Activated CD4-positive, CD25-positive, alpha-beta regulatory T cell (primary cell): ENCODE measurements at places on chromosomes 12 and 14.

DNA sequence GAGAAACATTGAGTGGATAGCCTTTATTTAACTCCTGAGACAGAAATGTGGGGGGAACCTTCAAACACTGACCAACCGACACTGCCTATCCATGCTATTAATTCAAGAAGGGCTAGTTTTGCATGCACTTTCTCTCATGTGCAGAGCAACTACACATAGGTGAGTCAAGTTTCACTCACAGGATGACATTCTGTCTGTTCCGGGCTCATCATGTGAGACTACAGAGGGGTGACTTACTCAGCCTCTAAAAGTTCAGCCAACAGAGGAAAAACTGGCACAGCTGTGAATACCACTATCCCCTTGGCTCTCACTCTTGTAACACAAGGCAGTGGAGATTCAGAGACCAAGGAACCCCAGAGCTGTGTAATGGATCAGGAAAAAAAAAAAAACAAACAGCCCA, 13.3 kb downstream of the BEST3 start:
- no peak for DNase-seq

DNA sequence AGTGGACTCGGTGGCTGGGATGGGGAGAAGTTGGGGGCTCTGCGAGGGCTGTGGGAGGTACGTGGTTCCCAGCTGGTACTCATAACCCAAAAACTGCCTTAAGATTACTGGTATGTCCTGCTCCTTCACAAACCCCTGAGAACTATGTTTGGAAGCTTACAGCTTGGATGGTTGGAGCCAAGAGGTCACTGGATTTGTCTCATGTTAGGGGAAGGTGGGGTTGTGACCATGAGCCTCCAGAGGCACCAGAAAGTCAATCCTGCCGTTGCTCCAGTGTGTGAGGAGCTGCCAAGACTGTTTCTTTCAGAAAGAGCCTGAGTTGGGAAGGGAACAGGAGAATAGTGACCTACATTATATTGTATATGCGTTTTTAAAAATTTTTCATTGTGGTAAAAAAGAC, 33.5 kb downstream of the TEAD4 start:
- no peak for DNase-seq

- no peak for DNase-seq
Measured at GRCh38 chr14:87851190-87851589, 141.8 kb downstream of the GALC start.

DNA sequence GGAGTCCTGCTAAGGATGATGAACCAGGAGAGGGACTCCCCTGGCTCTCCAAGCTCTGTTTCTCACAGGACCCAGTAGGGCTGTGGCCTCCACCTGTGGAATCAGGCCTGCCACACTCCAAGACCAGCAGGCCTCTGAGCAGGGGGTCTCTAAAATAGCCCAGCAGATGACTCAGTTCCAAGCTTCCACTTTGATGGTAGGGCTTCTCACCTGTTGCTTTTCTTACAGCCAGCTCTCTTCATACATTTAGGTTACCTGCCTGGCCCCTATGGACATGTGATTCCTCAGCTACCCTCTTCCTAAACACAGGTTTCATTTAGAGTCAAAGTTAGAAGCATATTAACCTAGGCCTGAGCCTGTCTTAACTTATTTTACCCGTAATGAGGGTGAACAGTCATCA, 26.7 kb upstream of the ELK3 start:
- DNase-seq = no peak

DNA sequence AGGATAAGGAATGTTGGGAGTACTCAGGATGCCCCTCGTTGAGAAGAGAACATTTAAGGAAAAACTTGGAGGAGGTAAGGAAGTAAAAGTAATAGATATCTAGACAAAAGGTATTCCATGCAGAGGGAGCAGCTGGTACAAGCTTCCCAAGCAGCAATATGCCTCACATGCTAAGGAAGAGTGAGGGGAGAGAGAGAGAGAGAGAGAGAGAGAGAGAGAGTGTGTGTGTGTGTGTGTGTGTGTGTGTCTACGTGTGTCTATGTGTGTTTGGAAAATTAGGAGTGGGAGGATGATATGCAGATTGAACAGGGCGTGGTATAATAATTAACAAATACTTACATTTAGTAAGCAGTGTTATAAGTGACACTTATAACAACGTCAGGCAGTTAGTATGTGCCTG, 9.2 kb upstream of the PARP11 start:
- DNase-seq = no peak

GRCh38 chr12:127677537-127678131, 589.3 kb upstream of the TMEM132C start:
- no peak for DNase-seq

GRCh38 chr12:14427929-14428328, 62.4 kb downstream of the ATF7IP start:
- no peak for DNase-seq

- no peak for DNase-seq
Measured at GRCh38 chr12:124190312-124191023, 104.4 kb upstream of the RFLNA start.

DNA sequence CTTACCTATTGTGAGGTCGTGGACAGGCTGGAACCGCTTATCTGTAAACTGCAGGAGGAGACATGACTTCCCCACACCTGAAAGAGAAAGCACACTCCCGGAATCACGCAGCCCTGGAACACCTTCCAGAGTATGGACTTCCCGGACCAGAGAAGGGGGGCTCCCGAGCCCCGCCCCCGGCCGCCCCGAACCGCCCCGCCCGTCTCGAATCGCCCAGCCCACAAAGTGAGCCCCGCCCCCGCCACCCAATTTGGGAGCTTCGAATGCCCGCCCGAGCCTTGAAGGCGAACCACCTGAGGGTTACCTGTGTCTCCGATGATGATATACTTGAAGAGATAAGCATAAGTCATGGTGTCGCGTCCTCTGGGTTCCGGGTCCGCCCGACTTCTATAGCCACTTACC, 235 bp downstream of the RAB2B start:
- peak; percentile 78 for DNase-seq

DNA sequence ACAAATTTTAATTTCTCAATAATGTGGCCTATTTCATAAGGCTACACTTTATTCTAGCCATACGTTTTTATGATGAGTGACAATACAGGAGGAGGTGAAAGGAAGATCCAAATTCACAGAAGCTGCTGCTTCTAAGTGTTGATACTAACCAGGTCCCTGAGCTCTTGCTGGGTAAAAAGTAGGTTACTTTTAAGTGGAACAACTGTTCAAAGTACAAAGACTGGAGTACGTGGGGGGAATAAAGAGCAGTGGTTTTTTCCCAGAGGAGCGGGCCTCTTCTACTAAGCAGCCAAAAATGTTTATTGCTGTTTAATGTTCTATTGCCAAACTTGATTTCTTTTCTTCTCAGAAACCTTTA, 301.8 kb downstream of the AEBP2 start:
- DNase-seq = no peak

DNA sequence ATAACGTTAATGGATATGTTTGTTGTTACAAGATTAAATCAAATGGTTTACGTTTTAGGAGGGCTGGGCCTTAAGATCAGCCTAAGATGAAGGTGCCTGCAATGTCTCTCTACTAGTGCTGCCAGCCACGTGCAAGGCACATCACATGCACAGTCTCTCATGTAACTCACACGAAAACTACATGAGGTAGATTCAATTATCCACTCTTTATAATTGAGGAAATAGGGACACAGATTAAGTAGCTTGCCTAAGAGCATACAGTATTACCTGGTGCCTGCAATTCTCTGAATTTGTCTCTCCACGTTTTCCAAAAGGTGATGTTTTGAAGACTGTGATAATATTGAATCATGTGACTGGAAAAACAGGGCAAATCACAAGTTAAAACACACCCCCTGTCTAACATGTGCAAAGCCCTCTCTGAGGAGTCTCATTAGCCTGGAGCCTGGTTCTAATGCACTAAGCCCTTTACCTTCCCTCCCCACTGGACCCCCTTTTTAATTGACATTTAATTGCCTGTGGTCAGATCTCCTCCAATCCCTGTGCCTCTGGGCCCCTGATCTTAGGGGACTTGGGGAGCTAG, 14.6 kb upstream of the ATP2A2 start:
- DNase-seq = no peak

GRCh38 chr14:70642303-70643235, 853 bp downstream of the TTC9 start:
- DNase-seq = peak; percentile 4

DNA sequence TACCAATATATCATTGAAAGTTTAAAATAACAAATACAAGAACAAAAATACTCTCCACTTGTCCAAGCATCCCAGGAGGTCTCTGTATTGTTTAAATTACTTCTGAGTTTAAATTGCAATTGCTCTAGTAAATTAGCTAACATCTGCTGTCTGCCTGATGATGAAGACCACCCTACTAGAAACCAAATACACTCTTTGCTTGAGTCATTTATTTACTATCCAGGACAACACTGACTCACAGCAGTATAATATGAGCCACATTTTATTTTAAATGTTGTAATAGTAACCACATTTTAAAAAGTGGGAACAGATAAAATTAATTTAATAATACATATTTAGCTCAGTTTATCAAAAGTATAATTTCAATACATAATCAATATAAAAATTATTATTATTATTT, 62.9 kb upstream of the EEA1 start:
- no peak for DNase-seq
